Epithelial cell of esophagus (primary cell): ENCODE measurements at places on chromosomes 7 and 10.

DNA sequence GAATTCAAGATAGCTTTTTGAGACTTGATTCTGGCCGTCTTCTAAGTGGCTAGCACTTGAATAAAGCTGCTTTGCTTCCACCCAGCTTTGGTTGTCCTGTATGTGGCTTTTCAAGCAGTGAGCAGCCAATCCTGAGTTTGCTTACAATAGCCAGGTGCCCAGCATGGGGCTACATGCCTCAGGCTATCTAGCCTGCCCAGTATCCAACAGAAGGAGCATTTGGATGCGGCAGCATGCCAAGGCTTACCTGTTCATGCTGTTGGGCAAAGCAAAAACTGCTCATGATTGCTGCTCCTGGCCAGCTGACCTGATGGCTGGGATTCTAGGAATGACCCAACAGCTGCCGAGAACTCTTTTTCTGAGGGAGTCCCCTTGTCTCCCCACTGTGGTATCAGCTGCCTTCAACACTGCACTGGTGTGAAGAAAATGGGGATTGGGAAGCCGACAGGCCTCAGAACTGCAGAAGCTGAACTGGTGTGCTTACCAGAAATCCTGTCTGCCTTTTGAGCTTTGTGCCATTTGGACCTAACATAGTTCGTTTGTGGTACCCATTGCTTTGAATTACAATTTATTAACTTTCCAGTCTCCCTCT, 618.9 kb upstream of the IGFBP3 start:
- no peak for DNase-seq

- peak; percentile 67 for DNase-seq
These were observed 19.5 kb downstream of the TSPAN33 start for GRCh38 chr7:129163875-129164544.

- DNase-seq, result no peak
These were observed 15.2 kb downstream of the PDGFA start for GRCh38 chr7:504221-505111.

DNA sequence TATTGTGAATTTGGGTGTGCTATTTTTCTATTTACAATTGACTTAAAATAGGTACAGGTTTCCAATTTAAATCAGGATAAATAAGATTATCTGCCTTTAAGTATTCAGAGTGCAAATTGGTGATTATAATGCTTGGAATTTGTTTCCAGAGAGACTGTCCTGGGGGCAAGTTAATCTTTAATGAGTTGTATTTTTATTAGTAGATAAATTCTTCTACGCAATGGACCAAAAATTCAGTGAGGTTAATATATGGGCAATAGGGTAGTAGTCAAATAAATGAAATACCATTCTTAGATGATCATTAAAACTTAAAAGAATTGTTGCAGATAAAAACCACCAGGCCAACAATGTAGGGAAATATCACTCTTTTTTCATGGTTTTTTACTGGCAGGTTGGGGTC, 3.4 kb downstream of the BICC1 start:
- no peak for DNase-seq

- no peak for DNase-seq
These were observed 54.2 kb upstream of the TARP start for GRCh38 chr7:38327637-38328036.

GRCh38 chr7:133571076-133571475, 318.2 kb downstream of the EXOC4 start:
- DNase-seq, result no peak

- DNase-seq, result no peak
These were observed 70.4 kb downstream of the TBXAS1 start for GRCh38 chr7:139899328-139899955.

DNA sequence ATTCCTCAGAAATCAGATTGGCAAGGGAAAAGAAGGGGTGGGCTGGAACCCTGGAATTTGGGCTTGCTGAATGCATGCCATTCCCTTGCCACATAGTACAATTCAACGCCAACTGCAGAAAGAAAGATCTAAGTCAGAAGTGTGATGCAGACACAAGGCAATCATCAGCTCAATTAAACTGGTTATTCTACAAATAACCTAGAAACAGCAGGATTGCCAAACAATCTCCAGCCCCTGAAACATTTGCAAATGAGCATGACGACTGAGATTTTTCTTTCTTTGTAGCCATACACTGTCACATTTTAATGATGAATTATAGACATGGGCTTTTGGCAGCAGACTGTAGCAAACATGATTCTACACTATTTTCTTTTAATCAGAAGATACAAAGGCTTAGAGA, 16.5 kb upstream of the CREB5 start:
- no peak for DNase-seq

DNA sequence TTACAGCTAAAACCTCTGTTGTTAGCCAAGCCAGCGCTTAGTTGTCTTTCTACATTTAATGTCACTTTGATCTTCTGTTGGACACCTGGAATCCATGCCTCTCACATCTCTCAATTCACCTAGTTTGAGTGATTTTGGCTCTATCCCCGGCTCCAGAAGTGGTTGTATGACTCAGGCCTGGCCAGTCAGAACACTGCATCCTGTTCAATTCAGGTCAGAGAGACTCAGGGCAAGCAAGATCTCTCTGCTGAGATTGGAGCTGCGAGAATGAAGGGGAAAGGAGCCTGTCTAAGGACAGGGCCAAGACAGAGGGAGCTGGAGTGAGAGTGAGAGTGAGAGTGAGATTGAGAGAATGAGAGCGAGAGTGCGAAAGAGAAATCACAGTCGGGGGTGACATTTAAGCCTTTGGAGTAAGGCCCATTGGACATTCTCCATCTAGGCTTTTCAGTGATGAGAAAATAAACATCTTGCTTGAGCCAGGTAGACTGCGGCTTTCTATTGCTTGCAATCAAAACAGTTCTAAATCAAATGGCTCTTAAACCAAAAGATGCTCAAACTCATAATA, 83.3 kb upstream of the DYNC1I1 start:
- peak; percentile 45 for DNase-seq

GRCh38 chr7:4766666-4767519, 8.5 kb upstream of the AP5Z1 start:
- DNase-seq, result no peak

GRCh38 chr7:120833546-120833945, 24.4 kb downstream of the TSPAN12 start:
- DNase-seq, result no peak

GRCh38 chr7:149686011-149686410, 87.4 kb downstream of the ZNF467 start:
- DNase-seq, result no peak

GRCh38 chr7:95011146-95011928, 103.9 kb downstream of the PPP1R9A start:
- peak; percentile 35 for DNase-seq

GRCh38 chr10:45000752-45001380, at the start of gene ZNF22:
Gene ZNF22, plus strand, starts transcription at chr10:45000923. Its CDS starts 2,446 bp downstream, at chr10:45003369.
- DNase-seq, result peak; percentile 47

- no peak for DNase-seq
These were observed 315.7 kb downstream of the NRG3 start for GRCh38 chr10:82190432-82191260.

DNA sequence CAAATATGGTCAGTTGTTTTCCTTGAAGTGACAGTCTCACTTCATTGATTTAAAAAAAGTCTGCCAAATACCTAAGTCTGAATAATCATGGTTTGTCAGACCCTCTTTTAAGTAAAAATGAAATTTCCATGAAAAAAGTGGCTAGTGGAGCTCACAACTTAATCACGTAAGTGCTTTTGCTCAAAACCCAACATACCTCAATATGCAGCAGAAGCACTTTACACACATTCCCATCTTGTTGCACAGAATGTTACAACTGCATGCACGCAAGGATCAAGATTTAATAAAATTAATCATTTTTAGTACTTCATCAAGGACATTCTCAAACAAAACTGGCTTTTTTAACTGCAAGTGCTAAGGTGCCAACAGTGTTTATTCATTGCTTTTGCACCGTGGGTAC, 21.6 kb downstream of the EZH2 start:
- no peak for DNase-seq

DNA sequence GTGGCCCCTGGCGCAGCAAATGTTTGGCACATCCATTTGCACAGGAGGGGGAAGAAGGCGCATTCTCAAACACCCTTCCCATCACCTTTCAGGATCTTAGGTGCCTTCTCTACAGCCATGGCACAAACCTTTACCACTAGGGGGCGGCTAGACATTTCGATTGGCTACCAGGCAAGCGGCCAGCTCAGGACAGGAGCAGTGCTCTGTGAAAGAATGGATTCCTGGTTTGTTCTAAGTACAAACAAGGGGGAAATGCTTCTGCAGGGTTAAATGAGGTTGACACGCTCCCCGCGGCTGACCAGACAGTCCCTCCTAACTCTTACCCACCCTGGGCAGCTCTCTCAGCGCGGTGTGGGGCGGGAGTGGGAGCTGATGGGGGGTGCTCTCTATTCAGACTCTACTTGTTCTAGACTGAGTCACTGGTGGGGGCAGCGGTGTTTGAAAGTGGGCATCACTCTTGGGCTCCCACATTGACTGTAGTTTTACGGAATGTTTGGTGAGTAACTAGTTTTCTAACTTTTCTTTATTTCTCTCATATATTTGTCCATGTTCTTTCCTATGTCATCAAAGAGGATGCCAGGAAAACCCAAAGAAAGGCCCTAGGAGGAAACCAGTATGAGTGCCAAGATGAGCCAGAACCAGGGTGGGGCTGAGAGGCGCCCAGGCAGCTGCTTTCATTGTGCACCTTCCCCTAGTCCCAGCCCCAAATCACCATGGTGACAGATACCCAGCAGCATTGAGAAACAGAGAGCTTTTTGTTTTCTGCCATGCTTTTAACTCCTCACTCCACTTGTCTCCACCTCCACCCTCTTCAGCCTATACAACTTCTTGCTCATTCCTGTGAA, 61.4 kb upstream of the GPR158 start:
- DNase-seq, result peak; percentile 79

- no peak for DNase-seq
These were observed 55.7 kb upstream of the CASD1 start for GRCh38 chr7:94453898-94454297.

- DNase-seq, result peak; percentile 71
These were observed 252.9 kb downstream of the MAD1L1 start for GRCh38 chr7:1979591-1980560.

GRCh38 chr7:79421751-79422150, 31.7 kb downstream of the MAGI2 start:
- no peak for DNase-seq

- peak; percentile 37 for DNase-seq
These were observed 44.3 kb downstream of the TRRAP start for GRCh38 chr7:98922392-98923187.

DNA sequence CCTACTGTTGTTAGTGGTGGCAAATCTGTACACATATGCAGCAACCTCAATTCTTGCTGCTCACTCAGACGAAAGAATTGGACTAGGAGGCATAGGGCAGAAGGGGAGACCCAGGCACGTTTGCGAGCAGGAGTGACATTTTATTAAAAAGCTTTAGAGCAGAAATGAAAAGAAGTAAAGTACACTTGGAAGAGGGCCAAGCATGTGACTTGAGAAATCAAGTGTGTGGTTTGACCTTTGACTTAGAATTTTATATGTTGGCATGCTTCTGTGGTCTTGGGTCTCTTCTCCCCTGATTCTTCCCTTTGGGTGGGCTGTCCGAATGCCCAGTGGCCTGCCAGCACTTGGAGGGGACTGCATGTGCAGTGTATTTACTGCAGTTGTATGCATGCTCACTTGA, 205.5 kb upstream of the SEMA3D start:
- no peak for DNase-seq

GRCh38 chr7:87474533-87475358, 734 bp downstream of the ABCB4 start:
- no peak for DNase-seq

- no peak for DNase-seq
These were observed 112.4 kb downstream of the KBTBD2 start for GRCh38 chr7:32779167-32779566.

DNA sequence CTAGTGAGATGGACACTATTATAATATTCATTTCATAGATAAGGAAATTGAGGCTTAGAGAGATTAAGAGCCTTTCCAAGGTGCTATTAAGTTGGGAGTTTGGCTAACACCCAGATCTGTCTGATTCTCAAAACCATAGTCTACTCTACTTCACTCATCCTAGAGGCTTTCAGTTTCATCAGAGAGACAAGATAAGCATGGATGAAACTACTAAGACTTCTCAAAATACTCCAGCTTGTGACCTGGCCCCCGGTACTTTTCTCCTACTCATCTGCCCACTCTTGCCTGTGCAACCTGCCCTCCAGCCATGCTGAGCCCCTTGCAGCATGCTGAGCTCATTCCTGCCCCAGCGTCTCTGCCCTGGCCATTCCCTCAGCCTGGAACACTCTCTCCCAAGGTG, 12.2 kb upstream of the SLC35B4 start:
- DNase-seq, result no peak

DNA sequence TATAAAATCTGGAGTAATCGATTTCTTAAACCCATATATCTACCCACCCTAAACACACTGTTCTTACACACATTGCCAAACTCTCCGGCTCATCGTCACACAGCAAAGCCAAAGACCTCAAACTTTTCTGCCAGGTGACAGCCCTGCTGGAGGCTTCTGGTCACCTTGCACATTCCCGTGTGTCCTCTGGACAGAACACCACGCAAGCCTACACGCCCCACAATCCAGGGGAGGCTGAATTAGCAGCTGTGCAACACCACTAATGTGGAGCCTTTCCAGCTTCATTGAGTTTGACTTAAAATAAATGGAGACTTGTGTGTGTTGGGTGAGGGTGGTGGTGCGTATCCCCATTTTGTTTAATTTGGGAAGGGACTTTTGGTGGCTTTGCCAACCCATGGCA, 38.4 kb downstream of the KLF6 start:
- DNase-seq, result no peak

DNA sequence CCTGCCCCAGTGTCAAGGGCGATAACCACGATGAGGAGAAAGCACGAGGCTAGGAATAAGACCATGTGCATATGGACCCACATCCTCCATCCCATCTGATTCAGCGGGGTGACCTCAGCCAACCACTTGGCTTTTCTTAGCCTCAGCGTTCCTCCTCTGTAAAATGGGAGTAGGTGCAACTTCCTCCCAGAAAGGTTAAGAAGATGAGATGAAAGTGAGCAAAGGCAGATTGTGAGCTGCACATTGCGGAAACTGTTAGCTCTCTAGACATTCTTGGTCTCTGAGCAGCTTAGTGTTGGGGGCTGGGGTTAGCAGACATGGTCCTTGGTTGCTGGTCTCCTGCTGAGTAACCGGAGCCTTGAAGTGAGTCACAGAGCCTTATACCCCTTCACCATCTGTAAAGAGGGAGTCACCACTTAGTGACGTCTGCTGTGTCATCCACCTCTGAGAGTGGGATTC, 497.3 kb upstream of the GALNT17 start:
- DNase-seq, result peak; percentile 19
